ENCODE measurements at places on chromosomes 16 and 17. TPM values are rescaled to one million over a fixed set of nuclear protein-coding genes. Genes with fewer than 3 reads are reported as not detected.

Gene RAD51D
- total RNA-seq, result 12.0 TPM

Gene NLRC5
- 1.8 TPM for total RNA-seq

Gene DHRS7C
- total RNA-seq, result not detected

Gene KRTAP1-5
- total RNA-seq, result not detected

Gene CDH13
- 0.80 TPM for total RNA-seq

Gene CYB561
- 20.4 TPM for total RNA-seq

Gene KCNH6
- total RNA-seq, result not detected

Gene ZG16
- total RNA-seq, result 0.11 TPM

Gene SMTNL2
- total RNA-seq, result 68.2 TPM

Gene CCL1
- not detected for total RNA-seq

Gene MRC2
- 119 TPM for total RNA-seq

Gene PTX4
- not detected for total RNA-seq

Gene TRPV3
- total RNA-seq, result 3.6 TPM

Gene AANAT
- total RNA-seq, result not detected

Data from mesothelial cell of epicardium (in vitro differentiated cells).